ENCODE measurements at places on chromosomes 16 and 17. TPM values are rescaled to one million over a fixed set of nuclear protein-coding genes. Genes with fewer than 3 reads are reported as not detected.

The HOXB7 gene
- total RNA-seq = 44.0 TPM

DNA sequence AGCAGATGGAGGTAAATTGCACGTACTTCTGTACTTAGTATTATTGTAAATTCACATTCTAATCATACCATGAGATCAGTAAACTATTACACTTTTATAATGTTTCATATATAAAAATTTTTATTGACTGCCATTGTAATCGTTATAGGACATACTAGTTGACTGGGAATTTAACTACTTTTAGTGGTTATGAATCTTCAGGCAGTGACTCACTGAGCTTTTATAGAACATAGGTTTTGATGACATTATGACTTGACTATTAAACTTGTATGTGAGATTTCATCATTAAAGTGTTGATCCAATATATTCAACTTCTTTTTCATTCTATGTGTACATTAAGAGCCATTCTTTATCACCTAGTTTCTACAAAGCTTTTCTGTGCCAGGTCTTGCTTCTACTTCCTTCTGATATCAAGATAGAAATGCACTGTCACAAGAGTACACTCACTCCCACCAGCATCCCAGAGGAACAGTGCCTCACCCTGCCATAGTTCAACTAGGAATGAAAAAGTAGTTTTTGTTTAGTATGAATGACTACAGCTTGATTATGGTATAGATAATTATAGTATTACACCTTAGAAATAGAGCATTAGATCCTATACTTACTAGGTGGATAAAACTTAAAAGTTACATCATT, 142.4 kb upstream of the RBL2 start:
- H3K27me3 ChIP-seq = no peaks in the 10 kb centered on the region
- no peaks in the 10 kb centered on the region for H3K4me1 ChIP-seq
- H3K36me3 ChIP-seq = peaks cover 21% of the 10 kb centered on the region
- H3K27ac ChIP-seq = no peak overlapping the region
- DNase-seq = no peak

The C16orf86 gene
- total RNA-seq = 0.80 TPM

The ADAD2 gene
- not detected for total RNA-seq

- H3K27me3 ChIP-seq = no peaks in the 10 kb centered on the region
- peak overlapping the region; percentile 74 for H3K27ac ChIP-seq
- no peaks in the 10 kb centered on the region for H3K36me3 ChIP-seq
- peak; percentile 61 for DNase-seq
- H3K4me3 ChIP-seq = no peak overlapping the region
These were observed 6.8 kb downstream of the MPG start for GRCh38 chr16:84718-85406.

DNA sequence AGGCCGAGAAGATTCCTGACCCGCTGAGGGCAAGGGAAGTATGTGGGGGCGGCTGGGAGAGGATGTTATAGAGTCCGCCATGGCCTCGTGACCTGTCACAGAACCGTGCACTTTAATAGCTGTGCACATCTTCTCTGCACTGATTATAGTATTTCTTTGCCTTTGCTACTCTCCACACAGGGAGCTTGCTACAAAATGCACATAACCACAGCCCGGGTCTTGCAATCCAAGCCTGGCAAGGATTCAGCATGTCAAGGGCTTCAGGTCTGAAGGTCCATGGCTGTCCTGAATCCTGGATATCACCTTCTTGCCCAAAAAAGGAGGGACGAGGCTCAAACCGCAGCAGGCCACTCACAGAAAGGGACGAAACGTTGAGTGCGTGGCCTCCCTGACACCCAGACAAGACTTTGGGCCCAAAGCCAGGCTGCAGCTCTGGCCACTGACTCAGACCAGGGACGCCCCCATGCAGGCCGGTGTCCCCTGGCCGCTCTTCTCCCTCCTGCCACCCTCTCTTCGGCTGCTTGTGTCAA, 43.7 kb downstream of the USP22 start:
- DNase-seq = no peak
- no peak overlapping the region for H3K4me3 ChIP-seq
- H3K27ac ChIP-seq = no peak overlapping the region

GRCh38 chr16:72997141-72997542, 50.8 kb downstream of the ZFHX3 start:
- no peaks in the 10 kb centered on the region for H3K36me3 ChIP-seq
- no peaks in the 10 kb centered on the region for H3K27me3 ChIP-seq
- no peak for DNase-seq
- peaks cover 19% of the 10 kb centered on the region for H3K4me1 ChIP-seq

The GPT2 gene
- total RNA-seq = 12.7 TPM

GRCh38 chr17:38574712-38575111, 31.0 kb downstream of the SRCIN1 start:
- H3K27ac ChIP-seq = no peak overlapping the region
- H3K4me1 ChIP-seq = peaks cover 8% of the 10 kb centered on the region
- no peak for DNase-seq
- no peaks in the 10 kb centered on the region for H3K27me3 ChIP-seq

Measured in Panc1 (cell line).